CD8-positive, alpha-beta memory T cell (primary cell): ENCODE measurements at places on chromosomes 7 and 10.

- no peak for DNase-seq
Measured at GRCh38 chr10:72088889-72089575, 681 bp upstream of the SPOCK2 start.

- DNase-seq, result peak; percentile 53
Measured at GRCh38 chr10:110556969-110557601, 10.4 kb upstream of the SMC3 start.

GRCh38 chr10:27724287-27724686 is 21.3 kb downstream of the MKX start:
- no peak for DNase-seq

GRCh38 chr10:88456730-88457129 is 126.4 kb downstream of the RNLS start:
- DNase-seq, result no peak

GRCh38 chr7:139937715-139938114 is 108.7 kb downstream of the TBXAS1 start:
- no peak for DNase-seq

GRCh38 chr10:30433306-30433729 is 666 bp upstream of the MAP3K8 start:
- peak; percentile 42 for DNase-seq

- peak; percentile 54 for DNase-seq
Measured at GRCh38 chr10:6494936-6495592, 85.0 kb downstream of the PRKCQ start.

- no peak for DNase-seq
Measured at GRCh38 chr7:21903020-21903786, 42.5 kb downstream of the CDCA7L start.

DNA sequence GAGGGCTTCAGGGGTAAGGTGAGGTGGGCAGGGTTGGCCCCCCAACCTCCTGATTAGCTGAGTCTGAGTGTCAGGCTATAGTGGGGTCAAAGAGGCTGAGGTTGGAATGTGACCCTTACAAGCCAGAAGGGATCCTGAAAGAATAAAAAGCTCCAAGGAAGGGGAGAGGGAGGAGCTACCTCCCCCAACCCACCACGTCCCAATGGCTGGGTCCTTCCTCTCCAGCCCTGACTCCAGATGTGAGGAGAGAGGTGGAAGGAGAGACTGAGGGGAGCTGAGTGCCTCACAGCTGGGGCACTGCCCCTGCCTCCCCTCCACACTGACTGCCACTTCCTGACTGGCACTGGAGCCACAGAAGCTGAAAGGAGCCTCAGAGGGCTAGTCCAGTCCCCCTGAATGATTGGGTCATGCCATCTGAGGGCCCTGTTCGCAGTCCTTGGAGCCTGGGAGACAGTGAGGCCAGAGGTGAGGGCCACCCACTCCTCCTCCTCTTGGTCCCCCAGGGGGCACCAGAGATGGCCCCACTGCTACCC is 20.6 kb downstream of the IMPDH1 start:
- DNase-seq, result no peak
